Naive thymus-derived CD8-positive, alpha-beta T cell (primary cell): ENCODE measurements at places on chromosomes 1 and 21. TPM values are rescaled to one million over a fixed set of nuclear protein-coding genes. Genes with fewer than 3 reads are reported as not detected.

GRCh38 chr21:41715649-41716281 is 51.1 kb downstream of the RIPK4 start:
- DNase-seq, result no peak

Gene DMBX1
- not detected for polyA plus RNA-seq

DNA sequence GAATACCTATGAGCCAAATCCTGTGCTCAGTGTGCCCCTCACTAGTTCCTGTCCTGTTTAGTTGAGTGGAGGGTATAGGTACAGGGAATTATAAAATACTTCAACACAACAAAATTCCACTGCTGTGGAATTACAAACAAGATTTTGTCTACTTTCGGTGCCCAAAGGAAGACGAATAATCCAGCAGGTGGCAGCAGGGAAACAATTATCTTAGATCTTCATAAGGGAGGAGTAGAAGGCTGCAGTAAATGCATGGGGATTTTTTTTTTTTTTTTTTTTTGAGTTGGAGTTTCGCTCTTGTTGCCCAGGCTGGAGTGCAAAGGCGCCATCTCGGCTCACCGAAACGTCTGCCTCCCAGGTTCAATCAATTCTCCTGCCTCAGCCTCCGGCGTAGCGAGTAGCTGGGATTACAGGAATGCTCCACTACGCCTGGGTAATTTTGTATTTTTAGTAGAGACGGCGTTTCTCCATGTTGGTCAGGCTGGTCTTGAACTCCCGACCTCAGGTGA is 2.0 kb upstream of the PIP5K1A start:
- peak; percentile 51 for DNase-seq

- no peak for DNase-seq
These were observed 162.5 kb downstream of the RWDD3 start for GRCh38 chr1:95396557-95396956.

DNA sequence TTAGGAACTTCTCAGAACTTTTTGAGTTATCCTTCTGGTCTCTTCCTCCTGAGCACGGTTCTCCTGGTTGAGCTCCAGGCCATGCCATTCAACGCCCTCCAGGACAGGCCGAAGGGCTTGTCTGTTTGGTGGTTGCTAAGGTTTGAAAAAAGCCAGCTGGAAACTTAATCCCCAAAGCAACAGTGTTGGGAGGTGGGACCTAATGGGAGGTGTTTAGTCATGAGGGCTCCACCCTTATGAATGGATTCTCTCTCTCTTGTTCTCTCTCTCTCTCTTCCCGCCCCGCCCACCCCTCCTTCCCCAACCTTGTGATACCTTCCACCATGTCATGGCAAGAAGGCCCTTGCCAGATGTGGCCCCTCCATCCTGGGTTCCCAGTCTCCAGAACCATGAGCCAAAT is 829 bp downstream of the KCNE1 start:
- DNase-seq, result no peak

DNA sequence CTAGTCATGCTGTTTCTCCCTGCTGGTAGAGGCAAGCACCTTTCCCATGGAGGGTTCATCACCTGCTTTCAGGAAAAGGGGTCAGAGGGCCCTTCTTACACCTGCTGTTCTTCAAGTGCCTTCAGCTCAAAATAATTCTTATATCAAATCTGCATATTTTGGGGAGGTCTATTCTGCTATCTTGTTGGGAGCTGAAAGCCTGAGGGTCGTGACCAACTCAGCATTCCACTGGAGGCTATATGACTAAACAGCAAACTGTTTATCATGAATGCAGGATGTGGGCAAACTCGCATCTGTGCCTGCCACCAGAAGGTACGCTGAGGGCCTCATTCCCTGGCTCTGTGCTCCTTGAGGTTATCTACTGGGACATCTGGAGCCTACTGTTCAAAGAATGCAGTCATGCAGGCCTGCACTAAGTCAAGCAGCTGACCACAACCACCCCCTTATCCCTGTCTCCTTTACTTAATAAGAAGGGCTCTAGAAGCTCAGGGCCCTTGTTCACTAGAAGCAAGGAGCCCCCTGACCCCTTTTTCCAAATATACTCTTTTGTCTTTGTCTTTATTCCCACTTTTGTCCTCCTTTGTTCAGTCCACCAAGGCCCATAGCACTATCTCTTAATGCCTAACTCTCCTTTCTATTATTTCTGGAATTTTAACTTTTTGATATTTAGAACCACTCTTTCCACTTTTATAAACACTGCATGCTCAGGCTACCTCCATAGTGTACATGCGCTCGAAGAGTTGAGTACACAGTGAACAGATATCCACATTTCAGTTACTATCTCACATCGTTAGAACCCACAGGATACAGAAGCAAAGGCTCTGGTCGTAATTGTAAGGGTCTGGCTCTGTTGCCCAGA is 4.5 kb upstream of the TRIM17 start:
- no peak for DNase-seq

- no peak for DNase-seq
These were observed 15.0 kb upstream of the ANGPTL1 start for GRCh38 chr1:178885869-178886268.

Gene C1QC
- not detected for polyA plus RNA-seq

DNA sequence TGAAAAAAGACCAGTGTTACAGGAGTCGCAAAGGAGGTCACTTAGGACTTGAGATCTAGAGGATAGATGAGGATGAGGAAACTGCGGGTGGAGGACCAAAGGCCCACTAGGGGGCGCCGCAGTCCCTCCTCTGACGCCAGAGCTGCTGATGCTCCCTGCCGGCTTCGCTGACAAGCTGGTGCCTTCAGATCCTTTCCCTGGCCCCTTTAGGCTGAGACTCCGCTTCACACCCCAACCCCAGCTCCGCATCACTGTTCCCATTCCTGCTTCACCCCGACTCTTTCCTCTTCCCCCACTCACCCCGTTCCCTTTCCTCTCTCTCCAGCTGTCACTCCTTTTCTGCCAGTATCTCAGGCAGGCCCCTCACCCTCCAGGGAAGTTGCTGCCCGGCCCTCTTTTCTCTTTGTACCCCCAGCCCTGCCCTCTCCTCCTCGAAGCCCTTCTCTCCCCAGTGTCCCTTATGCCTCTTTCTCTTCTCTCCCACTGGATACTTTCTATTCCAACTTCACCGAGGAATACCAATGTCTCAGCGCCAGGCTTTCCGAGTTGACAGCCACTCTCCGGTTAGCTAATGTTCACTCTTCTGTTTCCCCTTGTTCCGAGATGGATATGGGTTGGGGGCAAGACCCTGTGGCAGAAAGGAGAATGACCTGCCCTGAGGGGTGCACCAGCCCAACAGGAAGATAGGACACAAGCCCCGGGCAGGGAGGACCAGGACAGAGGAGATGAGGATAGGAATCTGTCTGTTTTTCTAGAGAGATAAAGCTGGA is 4.5 kb downstream of the KCNJ9 start:
- peak; percentile 63 for DNase-seq

DNA sequence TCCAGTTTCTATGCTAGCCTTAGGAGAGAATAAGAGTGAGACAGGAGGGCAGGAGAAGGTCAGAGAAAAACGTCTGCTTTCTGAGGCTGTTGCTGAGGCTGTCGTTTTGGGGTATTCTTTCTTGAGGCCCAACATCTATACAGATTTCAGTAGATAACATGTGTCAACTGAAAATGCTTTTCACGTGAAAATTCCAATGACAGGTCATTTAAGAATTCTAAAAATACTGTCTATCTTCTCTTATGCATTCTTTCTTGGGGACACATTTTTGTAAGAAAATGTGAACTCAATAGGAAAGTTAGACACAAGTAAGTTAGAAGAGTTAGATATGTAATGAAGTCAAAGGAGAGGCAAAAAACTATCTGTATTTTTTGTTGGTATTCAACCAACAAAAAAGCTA is 150.8 kb downstream of the TGFB2 start:
- DNase-seq, result no peak

Gene KLHDC7A
- polyA plus RNA-seq, result not detected

- no peak for DNase-seq
These were observed 1600.6 kb downstream of the PLA2G4A start for GRCh38 chr1:188429386-188429785.

GRCh38 chr1:169860187-169860586 is 33.5 kb downstream of the SCYL3 start:
- no peak for DNase-seq

- DNase-seq, result no peak
These were observed 15.1 kb upstream of the CDC42BPA start for GRCh38 chr1:227333423-227333822.

DNA sequence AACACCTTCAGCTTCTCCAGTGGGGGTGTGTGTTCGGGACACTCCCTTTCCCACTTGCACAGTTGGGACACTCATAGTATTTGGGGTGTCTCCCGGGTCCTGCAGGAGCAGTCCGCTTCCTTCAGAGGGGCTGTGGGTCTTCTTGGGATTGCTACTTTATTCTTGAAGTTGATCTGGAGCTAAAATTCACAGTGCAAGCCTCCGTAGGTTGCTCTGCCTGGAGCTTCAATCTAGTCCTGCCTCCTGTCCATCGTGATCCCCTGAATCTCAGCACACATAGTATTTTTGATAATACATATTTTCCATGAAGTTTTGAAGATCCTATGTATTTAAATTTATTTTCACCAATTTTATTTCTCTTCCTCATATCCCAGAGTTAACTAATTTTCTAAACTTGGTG is 902.1 kb downstream of the LTN1 start:
- no peak for DNase-seq

DNA sequence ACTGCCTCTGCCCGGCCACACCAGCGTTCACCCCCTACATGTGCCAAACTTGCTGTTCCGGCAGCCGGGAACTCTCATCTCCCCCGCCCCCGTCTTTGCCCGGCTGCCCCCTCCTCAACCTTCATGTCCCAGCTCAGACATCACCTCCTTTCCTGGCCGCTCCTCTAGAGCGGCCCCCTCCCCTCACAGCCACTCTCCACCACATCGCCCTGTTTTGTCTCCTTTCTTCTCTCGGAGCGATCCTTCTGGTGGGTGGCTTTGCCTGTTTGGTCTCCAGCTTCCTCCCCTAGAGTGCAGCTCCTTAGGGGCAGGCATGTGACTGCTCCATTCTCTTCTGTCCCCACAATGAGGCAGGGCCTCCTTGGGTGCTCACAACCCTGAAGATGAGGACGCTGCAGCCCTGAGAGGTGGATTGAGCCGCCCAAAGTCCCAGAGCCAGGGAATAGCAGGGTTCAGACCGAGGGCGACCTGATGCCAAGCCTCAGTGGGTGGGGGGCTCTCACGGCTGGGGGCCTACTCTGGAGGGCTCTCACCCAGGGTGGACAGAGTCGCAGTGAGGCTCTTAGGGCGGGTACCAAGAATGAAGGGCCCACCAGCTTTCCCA is 44.9 kb upstream of the ECE1 start:
- DNase-seq, result no peak

Gene ADGRL2
- not detected for polyA plus RNA-seq

DNA sequence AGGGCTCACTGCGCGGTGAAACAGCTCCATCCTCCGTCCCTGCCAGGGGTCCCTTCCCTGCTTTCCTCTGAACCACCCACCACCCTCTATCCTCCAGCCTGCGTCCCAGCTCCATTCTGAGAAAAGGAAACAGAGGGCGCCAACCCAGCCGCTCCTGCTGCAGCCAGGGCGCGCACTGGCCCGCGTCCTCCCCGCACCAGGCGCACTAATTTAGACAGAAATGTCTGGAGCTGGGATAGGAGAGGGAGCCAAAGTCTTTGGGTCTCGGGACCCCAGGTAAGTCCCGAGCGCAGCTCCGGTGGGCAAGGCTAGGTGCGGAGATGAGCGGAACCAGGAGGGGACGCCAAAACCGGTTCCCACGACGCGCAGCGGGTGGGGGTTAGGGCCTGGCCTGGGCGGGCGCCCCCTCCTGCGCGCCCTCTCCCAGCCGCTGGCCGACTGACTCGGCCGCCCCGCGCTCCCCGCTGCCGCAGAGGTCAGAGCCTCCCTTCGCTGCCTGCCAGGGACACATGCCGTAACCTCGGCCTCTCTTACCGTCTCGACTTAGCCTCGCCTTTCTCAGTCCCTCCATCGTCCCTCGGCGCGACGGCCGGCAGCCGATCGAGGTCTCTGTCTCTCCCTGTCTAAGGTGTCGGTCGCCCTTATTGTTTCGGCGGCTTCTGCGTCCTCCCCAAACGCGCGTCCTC is 2.0 kb downstream of the CAMK2N1 start:
- DNase-seq, result no peak

Gene PLA2G2D
- polyA plus RNA-seq, result not detected

Gene A3GALT2
- polyA plus RNA-seq, result not detected

Gene EVA1C
- polyA plus RNA-seq, result 11.2 TPM

DNA sequence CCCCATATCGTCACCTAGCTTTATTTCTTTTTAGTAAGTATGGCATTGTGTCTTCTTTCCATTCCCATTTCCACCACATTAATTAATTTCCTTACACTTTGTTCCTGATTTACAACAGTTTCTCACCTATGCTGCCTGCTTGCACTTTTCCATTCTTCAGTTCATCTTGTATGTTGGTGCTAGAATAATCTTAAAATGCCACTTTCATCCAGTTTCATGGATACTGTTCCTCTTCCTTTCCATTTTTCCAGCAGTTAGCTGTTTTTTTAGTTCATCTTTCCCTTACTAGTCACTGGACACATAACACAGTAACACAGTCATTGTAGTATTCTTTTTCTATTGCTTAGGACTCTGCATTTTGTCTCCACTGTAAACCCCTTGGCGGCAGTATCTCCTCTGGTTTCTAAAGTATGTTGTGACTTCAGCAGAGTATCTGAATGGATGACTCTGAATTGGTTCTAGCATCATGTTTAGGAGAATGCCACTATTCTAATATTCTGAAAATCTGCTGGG is 2.1 kb downstream of the CDC7 start:
- DNase-seq, result no peak

DNA sequence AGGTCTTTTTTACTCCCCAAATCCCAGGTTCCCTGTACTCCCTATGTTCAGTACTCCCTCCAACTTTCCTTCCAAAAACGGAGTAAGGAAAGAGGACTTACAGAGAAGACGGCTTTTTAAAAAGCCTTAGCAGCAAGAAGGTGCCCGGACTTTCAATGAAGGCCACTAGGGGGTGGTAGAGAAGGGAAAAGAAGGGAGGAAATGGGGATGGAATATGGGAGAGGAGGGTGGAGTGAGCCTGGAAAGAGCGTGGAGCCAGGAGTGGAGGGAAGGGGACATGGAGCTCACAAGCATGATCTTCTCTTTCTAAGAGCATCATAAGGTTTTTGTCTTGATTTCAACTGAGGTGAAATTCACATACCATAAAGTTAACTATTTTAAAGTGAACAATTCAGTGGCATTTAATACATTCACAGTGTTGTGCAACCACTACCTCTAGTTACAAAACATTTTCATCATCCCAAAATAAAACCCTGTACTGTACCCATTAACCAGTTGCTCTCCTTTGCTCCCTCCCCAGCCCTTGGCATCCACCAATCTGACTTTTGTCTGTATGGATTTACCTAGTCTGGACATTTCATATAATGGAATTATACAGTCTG is 129.9 kb downstream of the ZNF281 start:
- DNase-seq, result no peak

Gene ARHGAP29
- polyA plus RNA-seq, result not detected

- DNase-seq, result no peak
These were observed 2.1 kb upstream of the CD53 start for GRCh38 chr1:110870721-110871388.

Gene OR2T29
- polyA plus RNA-seq, result not detected

GRCh38 chr1:89719502-89720306 is 86.8 kb downstream of the LRRC8C start:
- no peak for DNase-seq
